CD8-positive, alpha-beta memory T cell (primary cell): ENCODE measurements at places on chromosomes 12 and 14. TPM values are rescaled to one million over a fixed set of nuclear protein-coding genes. Genes with fewer than 3 reads are reported as not detected.
A peak's percentile ranks its signal among the peaks of the same experiment; 100 is the strongest.

DNA sequence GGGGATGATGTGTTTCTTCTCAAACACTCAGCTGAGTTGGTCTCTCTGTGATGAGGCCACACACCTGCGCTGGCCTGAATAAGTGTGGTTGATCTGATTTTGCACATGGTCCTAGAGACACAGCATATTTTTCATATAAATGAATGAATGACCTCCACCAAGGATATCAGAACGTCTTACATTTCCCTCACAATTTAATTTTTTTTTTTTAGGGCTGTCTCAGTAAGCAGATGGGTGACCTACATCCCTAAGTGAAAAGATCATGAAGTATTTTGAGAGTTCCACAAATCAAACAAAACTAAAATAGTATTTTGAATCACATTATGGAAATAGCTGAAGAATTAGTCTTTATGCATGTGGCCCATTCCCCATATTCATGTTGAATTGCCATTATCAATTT is 333.7 kb upstream of the TMTC1 start:
- no peak overlapping the region for H3K27ac ChIP-seq
- no peak for DNase-seq
- H3K4me1 ChIP-seq: no peaks in the 10 kb centered on the region
- no peaks in the 10 kb centered on the region for H3K27me3 ChIP-seq
- H3K36me3 ChIP-seq: no peaks in the 10 kb centered on the region
- no peak overlapping the region for H3K4me3 ChIP-seq

KRT74 gene
- not detected for total RNA-seq

DNA sequence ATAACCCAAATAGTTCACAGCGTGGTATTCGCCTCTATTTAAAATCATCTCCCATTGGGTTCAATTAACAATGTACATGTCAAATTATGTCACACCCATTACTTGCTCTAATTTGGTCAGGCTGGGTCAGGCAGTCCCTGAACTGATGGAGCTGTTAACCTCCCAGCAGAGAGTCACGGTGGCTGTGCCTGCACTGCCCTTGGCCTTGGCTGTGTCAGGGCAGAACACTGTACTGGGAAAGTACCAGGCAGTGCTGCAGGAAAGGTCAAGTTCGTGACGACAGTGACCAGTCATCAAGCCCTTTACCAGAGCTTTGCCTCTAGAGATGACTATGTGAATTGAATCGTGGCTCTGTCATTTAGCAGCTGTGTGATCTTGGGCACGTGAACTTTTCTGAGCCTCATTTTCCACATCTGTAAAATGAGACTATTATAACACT is 100.0 kb downstream of the ARF6 start:
- DNase-seq: no peak
- H3K36me3 ChIP-seq: no peaks in the 10 kb centered on the region
- H3K27me3 ChIP-seq: no peaks in the 10 kb centered on the region

DNA sequence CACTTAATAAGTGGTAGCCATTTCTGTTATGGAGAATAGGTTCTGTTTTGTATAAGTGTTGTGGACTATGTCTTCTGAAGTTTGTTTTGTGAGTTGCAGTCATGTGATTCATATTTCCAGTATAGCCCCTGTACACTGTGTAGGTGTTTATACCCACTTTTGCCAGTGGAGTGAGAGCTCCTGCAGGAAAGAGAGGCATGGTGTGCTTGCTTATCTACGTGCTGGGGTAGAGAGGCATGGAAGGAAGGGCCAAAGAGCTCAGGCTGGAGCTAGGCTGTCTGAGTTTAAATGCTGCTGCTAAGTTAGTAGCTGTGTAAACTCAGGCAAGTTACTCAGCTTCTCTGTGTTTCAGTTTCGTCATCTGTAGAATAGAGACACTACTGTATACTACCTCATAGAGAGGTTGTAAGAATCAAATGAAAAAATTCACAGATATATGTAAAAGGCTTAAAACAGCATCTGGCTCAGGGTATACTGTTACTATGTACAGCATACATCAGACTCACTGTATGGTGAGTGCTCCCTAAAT is 88.2 kb upstream of the SLC38A2 start:
- peak overlapping the region; percentile 1 for H3K4me3 ChIP-seq
- H3K27me3 ChIP-seq: no peaks in the 10 kb centered on the region
- DNase-seq: no peak
- H3K36me3 ChIP-seq: no peaks in the 10 kb centered on the region
- peaks cover 47% of the 10 kb centered on the region for H3K4me1 ChIP-seq

DNA sequence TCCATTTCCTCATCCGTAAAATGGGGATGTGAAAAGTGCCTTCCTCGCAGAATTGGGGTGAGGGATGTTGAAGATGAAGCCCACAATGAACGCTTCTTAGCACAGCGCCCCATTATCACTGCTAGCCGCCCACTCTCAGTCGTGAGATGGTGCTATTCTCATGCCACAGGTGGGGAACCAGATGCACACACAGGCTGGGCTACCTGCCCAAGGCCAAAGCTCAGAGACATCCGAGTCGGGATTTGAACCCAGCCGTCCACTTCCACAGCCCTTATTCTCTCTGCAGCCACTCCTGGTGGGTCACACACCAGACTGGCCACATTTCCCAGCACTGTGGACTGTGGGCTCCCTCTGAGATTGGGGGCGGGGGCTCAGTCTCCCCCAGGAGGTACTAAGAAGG is 55.8 kb downstream of the BCL11B start:
- H3K4me3 ChIP-seq: peak overlapping the region; percentile 33
- peaks cover 92% of the 10 kb centered on the region for H3K4me1 ChIP-seq
- no peak for DNase-seq
- H3K36me3 ChIP-seq: no peaks in the 10 kb centered on the region
- H3K27me3 ChIP-seq: no peaks in the 10 kb centered on the region

GRCh38 chr14:103206836-103207387 is 83.7 kb downstream of the TNFAIP2 start:
- no peaks in the 10 kb centered on the region for H3K4me1 ChIP-seq
- DNase-seq: no peak
- H3K27me3 ChIP-seq: no peaks in the 10 kb centered on the region
- peak overlapping the region; percentile 80 for H3K27ac ChIP-seq
- H3K36me3 ChIP-seq: no peaks in the 10 kb centered on the region
- no peak overlapping the region for H3K4me3 ChIP-seq

DNA sequence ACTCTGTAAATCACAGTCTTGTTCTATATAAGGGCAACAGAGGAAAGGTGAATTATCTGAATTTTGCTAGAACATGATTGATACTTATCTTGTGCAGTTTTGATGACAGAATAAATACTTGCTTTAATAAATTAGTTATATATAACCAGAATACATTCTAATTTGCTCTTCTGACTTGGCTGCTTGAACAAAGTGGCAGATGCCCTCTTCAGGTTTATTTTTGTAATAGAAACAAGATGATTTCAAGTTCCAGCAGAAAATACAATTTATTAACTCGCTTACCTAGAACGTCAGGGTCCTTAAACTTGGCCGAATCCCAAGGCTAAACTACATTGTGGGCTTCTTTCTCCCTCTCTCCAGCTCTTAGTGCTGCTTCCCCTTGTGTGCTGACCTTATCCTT is 57.6 kb upstream of the SSTR1 start:
- no peak for DNase-seq
- no peak overlapping the region for H3K27ac ChIP-seq
- H3K4me3 ChIP-seq: no peak overlapping the region

DNA sequence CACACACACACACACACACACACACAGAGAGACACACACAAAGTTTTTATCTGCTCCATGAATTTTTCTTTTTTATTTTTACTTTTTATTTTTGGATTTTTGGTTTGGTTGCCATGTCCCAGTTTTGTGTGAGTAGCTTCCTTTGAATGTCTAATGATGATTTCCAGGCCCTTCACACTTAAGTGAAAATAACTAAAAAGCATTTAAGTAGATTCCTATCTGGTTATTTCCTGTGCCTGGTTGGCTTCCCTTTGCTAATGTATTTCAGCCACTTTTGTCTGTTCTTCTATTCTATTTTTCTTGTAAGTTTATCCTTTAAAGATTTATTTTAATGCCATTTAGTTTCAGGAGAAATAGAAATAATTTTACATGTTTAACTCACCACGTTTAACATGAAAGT is 755.4 kb downstream of the SLC6A15 start:
- H3K27ac ChIP-seq: no peak overlapping the region
- DNase-seq: no peak
- no peaks in the 10 kb centered on the region for H3K27me3 ChIP-seq
- no peak overlapping the region for H3K4me3 ChIP-seq
- no peaks in the 10 kb centered on the region for H3K36me3 ChIP-seq

DNA sequence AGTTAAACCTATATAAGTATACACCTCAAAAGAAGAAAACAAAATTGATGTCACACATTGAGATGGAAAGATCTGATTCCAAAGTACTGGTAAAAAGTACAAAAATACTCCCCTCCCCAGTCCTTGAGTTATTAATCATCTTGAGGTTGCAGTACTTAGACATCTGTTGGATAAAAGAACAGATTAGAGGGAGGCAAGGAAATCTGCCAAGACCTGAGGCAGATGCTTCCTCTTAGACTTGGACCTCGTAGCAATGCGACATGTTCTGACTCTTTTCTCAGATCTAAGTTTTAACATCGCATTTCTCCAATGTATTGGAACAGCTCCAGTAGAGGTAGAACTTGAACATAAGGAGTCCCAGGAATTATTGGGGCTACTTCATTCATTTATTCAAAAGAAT is 187.9 kb upstream of the GRIN2B start:
- H3K36me3 ChIP-seq: no peaks in the 10 kb centered on the region
- DNase-seq: no peak
- no peak overlapping the region for H3K27ac ChIP-seq
- H3K4me1 ChIP-seq: no peaks in the 10 kb centered on the region

CCDC38 gene
- total RNA-seq: 0.24 TPM

GRCh38 chr12:28941248-28941647 is 207.8 kb upstream of the FAR2 start:
- H3K36me3 ChIP-seq: no peaks in the 10 kb centered on the region
- no peak for DNase-seq
- H3K4me1 ChIP-seq: no peaks in the 10 kb centered on the region
- no peaks in the 10 kb centered on the region for H3K27me3 ChIP-seq
- no peak overlapping the region for H3K4me3 ChIP-seq
- H3K27ac ChIP-seq: no peak overlapping the region

- no peaks in the 10 kb centered on the region for H3K27me3 ChIP-seq
- H3K4me1 ChIP-seq: no peaks in the 10 kb centered on the region
- no peaks in the 10 kb centered on the region for H3K36me3 ChIP-seq
- no peak for DNase-seq
Observed at GRCh38 chr14:59214702-59215302, 26.3 kb downstream of the DAAM1 start.

DNA sequence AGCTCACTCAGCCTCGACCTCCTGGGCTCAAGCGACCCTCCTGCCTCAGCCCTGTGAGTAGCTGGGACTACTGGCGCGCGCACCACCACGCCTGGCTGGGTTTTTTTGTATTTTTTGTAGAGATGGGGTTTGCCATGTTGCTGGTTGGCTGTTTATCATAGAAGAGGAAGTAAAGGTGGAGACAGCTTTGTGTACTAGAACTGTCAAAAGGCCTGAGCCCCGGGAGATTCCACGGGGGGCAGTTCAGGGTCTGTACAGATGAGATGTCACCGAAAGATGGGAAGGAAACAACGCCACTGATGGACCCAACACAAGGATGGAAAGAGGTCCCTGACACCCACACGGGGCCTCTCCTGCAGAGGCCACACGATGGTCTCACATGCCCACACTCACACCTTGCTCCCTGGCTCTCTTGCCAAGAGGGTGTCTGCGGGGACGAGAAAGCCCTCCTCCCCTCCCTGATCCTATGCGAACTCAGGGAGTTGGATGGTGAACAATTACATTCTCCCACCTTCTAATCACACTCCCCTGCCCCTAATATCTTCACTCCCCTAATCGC is 66.6 kb downstream of the KDM2B start:
- DNase-seq: no peak
- H3K27ac ChIP-seq: no peak overlapping the region
- peaks cover 4% of the 10 kb centered on the region for H3K4me1 ChIP-seq
- H3K4me3 ChIP-seq: no peak overlapping the region
- peaks cover 8% of the 10 kb centered on the region for H3K36me3 ChIP-seq

DNA sequence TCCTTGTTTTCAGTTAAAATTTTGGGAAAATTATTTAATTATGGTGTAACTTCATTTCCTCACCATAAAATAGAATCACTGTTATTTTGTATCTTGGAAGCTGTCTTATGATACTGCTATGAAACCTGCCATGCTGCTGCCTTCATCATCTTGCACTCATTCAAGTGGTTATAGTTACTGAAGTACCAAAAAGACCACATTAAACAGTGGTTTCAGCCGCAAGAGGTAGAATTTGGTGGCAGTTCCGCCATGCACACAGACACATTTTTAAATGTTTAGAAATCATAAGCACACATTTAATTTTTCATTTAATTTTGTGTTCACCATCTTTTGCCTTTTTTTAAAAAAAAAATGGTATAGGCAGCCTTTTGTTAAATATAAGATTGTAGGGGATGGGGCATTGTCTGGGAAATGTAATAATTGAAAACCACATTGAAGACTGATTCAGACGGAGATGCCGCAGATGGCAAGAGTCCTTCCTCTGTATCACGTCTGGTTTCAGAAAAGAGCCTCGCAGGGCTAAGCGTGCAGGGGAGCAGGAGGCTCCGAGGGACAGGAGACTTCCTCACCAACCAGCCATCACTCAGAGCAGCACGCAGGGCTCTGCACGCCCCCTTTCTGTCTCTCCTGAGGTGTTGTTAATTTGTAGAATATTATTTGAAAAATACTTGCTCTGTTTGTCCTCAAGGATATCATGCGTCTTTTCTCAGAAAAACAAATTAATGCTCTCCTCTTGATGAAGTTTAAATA is 115.2 kb upstream of the PELI2 start:
- DNase-seq: peak; percentile 67
- H3K4me3 ChIP-seq: no peak overlapping the region
- H3K36me3 ChIP-seq: no peaks in the 10 kb centered on the region
- H3K27me3 ChIP-seq: peaks cover 6% of the 10 kb centered on the region
- H3K4me1 ChIP-seq: peaks cover 36% of the 10 kb centered on the region

DNA sequence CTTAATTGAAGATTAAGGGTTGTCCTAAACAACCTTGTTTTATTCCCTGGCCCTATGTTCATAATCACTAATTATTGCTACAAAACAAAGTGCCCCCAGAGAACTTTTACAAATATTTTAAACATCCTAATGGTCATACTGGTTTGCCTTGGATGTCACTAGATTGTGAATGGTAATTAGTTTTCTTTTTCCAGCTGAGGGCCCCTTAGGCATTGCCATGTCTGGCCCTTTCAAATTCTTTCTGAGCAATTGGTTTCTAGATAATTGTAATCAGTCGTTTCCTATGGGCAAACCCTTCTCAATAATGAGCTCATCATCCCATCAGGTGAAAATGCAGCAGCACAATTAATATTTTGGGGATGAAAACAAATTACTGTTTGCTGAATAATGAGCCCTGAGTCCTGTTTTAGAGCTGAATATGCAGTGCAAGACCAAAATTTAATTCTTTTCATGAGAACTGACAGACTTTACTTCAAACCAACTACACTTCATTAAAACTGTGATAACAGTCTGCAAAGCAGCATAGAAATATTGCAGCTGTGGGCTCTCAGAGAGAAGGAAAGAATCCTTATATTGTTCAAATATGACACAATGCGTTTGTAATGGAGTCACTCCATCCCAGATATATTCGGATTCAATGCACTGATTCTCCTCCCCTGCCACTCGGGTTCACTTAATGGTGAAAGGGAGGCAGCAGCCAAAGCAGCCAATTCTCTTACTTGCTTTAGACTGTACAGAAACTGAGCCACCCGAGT is 67.7 kb upstream of the ARHGAP5 start:
- no peak overlapping the region for H3K4me3 ChIP-seq
- H3K4me1 ChIP-seq: no peaks in the 10 kb centered on the region
- H3K27ac ChIP-seq: no peak overlapping the region
- no peaks in the 10 kb centered on the region for H3K36me3 ChIP-seq

- no peaks in the 10 kb centered on the region for H3K27me3 ChIP-seq
- no peak for DNase-seq
- no peaks in the 10 kb centered on the region for H3K36me3 ChIP-seq
- no peak overlapping the region for H3K27ac ChIP-seq
- no peak overlapping the region for H3K4me3 ChIP-seq
Observed at GRCh38 chr14:91893007-91893406, 25.7 kb upstream of the TC2N start.

CBLN3 gene
- 7.7 TPM for total RNA-seq
